Effector memory CD4-positive, alpha-beta T cell (primary cell): ENCODE measurements at places on chromosomes 6 and 20.

- DNase-seq: no peak
These were observed 131.2 kb upstream of the CLDN20 start for GRCh38 chr6:155132617-155133016.

- DNase-seq: no peak
These were observed 45.5 kb downstream of the EIF2S2 start for GRCh38 chr20:34066476-34067090.

GRCh38 chr6:154070657-154071056 is 31.6 kb downstream of the OPRM1 start:
- no peak for DNase-seq

DNA sequence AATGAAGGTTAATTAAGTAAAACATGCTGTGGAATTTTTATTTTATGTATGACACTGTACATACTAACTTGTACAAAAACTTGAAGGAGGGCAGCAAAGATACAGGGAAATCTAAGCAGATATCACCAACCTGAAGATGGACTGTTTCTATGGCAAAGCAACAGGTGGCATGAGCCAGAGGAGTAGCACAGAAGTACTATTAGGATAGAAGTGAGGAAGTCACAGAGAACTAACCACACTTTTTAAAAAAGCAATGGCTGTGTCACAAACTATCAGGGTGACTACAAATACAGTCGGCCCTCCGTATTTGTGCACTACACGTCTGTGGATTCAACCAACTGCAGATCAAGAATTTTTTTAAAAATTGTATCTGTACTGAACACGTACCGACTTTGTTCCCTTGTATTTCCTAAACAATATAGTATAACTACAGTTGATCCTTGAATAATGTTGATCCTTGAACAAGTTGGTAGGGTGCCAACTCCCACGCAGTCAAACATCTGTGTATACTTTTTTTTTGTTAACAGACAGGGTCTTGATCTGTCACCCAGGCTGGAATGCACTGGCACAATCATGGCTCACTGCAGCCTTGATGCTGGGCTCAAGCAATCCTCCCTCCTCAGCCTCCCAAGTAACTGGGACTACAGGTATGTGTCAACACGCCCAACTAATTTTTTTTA is 61.0 kb downstream of the NUDT3 start:
- DNase-seq: no peak

DNA sequence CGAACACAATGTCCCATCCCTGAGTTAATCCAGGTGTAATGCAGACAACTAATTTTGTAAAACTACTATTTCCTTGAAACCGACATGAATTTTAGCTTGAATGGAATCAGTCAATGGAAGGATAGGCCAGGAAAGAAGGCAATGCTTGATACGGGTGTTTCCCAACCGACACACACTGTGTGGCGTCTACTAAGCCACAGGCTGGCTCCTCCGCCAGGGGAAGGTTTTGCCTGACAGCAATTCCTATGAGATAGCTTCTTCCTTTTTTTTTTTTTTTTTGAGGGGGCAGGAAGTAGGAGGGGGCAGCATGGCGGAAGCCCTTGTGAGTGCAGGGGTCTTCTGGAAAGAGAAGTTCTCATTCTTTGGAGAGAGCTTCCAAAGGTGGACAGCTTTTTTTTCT is 12.0 kb upstream of the LAMA4 start:
- no peak for DNase-seq

GRCh38 chr6:170006071-170006899 is 254.9 kb downstream of the ERMARD start:
- DNase-seq: no peak

GRCh38 chr6:44028789-44029310 is 98.4 kb downstream of the MRPL14 start:
- DNase-seq: no peak

- peak; percentile 17 for DNase-seq
These were observed 39.8 kb downstream of the BACH2 start for GRCh38 chr6:90256698-90257485.

GRCh38 chr20:8082989-8083388 is 49.1 kb upstream of the PLCB1 start:
- no peak for DNase-seq

DNA sequence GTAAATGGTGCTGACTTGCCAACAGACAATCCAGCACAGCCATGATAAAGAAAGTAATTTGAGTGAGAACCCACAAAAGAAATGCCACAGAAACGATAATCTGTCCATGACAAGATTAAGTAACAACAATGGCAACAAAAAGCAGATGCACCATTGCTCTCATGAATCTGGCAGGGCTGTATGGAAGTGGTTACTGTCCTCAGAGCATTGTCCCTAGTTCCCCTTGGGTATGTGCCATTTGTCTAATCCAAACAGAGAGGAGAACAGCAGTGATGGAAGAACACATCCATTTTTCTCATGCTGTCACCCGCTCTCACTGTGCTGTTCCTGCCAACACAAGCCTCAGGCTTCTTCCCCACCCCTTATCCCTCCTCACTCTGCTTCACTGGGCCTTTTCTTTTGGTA is 65.8 kb downstream of the REV3L start:
- no peak for DNase-seq

DNA sequence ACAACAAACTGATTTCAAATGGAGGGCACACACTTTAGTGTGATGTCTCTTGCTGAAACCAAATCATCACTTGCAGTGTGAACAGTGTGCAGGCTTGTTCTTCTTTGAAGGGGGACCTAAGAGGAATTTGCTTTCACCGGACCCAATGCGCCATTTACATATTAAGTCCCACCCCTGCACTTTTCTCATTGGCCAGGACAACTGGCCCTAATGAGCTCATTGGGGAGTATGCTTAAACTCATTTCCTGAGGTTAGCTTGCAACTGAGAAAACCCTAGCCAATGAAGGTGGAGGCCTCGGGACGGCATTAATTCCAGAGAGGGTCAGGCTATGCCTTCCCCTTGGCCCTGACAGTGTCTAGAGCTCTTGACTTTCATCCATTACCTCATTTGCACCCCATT is 58.7 kb downstream of the VEGFA start:
- no peak for DNase-seq

DNA sequence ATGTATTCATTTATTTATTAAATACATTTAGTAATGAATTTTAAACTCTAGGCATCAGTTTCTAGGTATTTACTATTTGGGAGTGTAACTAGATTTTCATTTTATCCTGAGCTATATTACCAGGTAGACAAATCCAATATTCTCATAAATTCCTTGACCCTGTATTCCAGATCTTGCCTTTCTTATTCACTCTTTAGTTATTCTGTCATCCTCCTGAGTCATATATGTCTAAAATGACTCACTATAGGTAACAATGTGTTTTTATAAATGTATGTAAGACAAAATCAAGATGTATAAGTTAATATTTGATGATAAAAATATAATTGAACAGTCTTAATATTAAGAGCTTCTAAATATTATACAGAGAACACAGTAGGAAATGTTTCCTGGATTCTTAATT is 642.1 kb upstream of the NRSN1 start:
- DNase-seq: no peak

DNA sequence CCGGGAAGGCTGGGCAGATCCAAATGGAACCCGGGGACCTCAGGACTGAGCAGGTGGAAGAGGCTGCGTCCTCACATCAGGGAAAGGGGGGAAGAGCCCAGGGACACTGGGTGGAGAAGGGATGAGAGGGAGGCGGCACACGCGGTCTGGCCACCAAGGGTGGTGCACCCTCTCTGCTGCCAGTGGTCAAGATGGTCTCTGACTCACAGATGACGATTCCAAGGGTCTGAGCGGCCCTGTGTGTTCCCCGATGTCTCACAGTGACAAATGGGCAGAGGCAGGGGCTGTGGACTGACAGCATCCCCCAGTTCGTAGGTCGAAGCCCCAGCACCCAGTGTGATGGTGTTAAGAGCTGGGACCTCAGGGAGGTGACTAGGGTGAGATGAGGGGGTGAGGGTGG is 32.1 kb downstream of the SLCO4A1 start:
- DNase-seq: no peak

- no peak for DNase-seq
These were observed 28.4 kb upstream of the ARMH2 start for GRCh38 chr6:24827162-24827561.

DNA sequence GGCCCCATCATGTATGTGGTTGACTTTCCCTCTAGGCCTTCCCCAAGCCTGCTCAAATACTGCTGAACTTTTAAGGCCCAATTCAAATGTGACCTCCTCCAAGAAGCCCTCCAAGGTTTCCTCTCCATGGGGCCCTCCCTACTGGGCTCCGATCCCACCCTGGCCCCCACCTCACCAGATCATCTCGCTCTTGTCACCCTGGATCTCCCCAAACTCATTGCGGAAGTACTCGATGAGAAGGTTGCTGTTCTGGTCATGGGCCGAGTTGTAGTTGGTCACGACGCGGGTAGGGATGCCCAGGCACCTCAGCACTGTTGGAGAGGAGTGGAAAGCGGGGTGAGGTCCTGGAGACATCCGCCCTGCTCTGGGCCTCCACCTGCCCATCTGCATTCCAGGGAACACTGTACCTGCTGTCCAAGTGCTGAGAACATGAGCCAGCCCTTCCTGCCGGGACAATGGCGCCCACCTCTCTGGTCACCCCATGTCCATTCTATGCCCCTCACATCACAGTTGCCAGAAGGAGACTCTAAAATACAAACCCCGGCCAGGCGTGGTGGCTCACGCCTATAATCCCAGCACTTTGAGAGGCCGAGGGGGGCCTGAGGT is 23.1 kb downstream of the TGM2 start:
- no peak for DNase-seq

DNA sequence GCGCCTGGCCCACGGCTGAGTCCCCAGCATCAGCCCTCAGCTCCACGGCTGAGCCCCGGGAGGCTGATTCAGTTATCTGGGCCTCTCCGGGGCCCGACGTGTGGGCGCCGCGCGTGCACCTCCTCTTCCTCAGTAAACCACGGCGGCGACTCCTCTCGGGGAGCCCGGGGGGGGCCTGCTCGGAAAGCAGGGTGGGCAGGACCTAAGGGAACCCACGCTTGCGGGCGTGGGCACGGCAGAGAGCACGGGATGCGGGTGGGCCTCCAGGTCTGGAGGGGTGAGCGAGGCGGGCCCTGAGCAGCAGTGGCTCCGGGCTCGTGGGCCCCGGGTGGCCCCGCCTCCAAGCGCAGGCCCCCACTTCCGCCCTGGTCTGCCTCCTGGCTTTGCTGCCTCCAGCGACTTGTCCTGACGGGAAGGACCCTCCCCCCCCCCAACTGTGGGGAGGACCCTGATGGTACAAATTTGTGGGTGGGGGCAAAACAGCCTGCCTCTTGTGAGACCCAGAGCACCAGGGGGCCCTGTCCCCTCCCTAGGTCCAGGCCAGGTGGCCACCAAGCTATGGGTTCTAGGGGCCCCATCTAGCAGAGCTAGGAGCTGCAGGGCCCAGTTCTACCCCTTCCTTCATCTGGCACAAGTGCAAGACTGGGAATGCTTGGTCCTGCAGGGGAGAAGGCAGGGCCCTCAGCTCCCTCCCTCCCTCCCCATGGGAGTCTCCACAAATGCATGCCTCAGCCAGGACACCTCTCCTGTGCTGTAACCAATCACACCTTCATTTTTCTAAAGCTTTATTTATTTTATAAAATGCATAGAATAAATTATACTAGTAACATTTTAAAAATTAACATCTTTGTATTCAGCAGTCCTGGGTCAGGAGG is 16.9 kb downstream of the UCKL1 start:
- DNase-seq: no peak

- no peak for DNase-seq
These were observed 43.5 kb downstream of the OR2B6 start for GRCh38 chr6:28000351-28001045.

GRCh38 chr20:10466855-10467254 is 31.8 kb downstream of the SLX4IP start:
- DNase-seq: no peak

GRCh38 chr20:46368902-46369268 is 37.5 kb downstream of the ELMO2 start:
- no peak for DNase-seq

DNA sequence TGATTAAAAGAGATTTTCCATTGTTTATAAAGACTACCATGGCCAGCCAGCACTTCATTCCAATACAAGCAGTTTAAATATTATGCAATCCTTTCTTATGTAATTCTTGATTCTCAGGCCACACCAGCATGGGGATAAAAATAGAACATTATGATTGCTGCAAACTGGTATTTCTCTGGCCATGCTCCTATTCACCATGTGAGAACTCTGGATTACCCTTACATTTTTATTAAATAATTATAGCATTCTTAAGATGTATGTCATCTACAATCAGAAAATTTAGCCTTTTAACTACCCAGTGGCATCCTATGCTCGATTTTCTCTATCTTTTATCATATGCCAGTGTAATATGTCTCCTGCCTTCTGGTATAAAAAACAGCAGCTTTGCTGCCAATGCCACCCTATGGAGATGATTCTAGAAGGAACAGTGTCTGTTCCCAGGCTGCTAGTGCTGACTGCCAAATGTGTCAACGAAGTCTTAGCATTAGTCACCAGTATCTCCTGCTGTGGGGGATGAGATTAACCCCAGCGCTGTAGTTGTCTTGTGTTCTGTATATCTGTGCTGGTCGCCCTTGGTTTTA is 501.4 kb downstream of the BCKDHB start:
- no peak for DNase-seq

DNA sequence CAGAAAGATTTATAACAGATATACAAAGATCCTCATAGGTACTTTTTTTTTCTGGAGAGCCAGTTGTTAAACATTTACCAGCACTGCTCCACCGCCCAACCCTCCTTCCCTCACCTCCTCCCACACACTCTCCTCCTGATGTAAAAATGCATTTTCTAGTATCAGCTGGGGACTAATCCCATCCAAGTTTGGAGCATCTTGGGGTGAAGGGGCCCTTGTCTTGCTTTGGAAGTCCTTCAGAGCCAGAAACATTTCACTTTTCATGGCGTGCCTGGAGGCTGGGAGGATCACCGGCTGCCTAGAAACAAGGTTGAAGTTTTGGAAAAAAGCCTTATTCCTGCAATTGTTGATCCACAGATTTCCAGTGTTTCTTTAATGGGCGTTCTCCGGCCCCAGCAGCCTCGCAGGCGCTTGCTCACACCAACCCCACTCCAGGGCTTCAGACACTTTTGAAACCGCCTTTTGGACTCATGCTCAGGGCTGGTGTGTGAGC is 165.1 kb upstream of the AFDN start:
- no peak for DNase-seq

- no peak for DNase-seq
These were observed 116.3 kb downstream of the KIF13A start for GRCh38 chr6:17871189-17871519.

DNA sequence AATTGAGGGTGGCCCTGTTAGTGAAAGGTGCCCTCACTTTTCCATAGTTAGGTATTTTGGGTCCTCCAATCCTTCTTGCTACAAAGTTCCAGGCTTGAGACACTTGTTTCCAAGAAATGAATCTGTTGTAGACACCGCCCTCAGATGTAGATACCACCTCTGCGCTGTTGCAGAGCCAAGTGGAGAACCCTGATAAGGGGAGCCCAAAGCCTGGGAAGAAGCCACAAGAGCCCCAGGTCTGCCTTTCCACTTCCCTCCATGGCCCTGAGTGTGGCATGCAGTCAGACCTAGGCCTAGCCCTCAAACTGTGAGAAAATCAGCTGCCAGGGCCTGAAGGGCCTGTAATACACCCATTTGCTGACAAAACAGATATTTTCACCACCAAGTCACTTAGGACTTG is 37.1 kb downstream of the DTD1 start:
- DNase-seq: no peak

DNA sequence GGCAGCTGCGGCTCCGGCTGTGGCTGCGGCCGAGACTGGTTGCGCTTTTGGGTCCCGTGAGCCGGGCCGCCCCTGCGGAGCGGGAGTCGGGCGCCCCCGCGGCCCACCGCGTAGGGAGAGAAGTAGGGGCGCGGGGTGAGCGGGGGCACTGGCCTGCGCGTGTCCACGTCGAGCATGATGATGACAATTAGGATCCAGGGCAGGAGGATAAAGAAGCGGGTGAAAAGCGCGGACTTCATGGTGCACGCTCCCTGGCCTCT is 739 bp downstream of the B3GAT2 start:
- DNase-seq: no peak
